ENCODE measurements at places on chromosomes 3 and 15.

DNA sequence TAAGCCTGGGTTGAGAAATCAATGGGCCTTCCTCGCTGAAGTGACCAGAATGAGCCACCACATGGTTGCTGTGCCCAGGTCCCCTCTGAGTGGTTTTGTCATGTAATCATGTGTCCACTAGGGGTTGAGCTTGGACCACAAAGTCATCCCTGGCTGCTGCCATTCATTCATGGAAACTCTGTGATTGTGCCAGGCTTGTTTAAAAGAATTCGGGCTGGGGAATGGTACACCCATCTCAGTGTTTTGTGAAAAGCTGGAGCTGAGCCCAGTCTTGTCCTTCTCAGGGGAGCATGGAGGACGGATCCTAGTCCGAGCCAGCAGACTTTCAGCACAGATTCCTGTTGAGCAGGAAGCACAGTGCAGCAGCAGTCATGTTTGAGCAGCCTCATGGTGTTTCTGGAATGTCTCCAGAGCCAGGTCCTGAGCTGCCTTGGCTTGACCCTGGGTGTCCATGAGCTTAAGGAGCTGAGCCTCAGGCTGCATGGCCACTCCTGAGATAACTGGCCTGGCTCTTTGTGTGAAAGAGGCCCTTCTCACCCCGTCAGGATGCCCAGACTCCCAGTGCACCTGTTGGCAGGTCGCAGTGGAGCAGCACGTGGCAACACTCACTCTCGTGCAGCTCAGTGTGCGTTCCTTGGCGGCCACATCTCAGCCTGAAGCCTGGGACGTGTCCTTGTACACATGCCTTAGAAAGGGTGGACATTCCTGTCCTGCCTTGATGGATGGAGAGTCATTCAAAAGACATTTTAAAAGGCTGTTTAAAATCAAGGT lies 260.3 kb upstream of the TPM1 start:
- no peaks in the 10 kb centered on the region for H3K36me3 ChIP-seq
- H3K4me3 ChIP-seq, result no peak overlapping the region
- no peak for DNase-seq
- H3K27ac ChIP-seq, result no peak overlapping the region

DNA sequence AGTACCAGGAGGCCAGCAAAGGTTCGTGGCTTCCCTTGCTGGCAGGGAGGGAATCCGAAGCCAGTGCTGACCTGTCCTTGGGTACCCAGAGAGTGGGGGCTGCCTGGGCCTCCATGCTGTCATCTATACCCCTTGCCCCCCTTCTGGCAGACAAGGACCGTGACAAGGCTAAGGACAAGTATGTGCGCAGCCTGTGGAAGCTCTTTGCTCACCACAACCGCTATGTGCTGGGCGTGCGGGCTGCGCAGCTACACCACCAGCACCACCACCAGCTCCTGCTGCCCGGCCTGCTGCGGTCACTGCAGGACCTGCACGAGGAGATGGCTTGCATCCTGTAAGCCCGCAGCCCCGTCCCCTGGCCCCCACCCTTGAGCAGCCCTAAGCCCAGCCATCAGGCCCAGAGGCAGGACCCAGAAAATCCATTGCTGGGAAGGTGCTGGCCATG lies 2.8 kb downstream of the FES start:
- H3K36me3 ChIP-seq, result no peaks in the 10 kb centered on the region
- no peak overlapping the region for H3K27ac ChIP-seq
- H3K4me3 ChIP-seq, result no peak overlapping the region
- no peaks in the 10 kb centered on the region for H3K27me3 ChIP-seq
- H3K4me1 ChIP-seq, result peaks cover 9% of the 10 kb centered on the region
- no peak for DNase-seq

DNA sequence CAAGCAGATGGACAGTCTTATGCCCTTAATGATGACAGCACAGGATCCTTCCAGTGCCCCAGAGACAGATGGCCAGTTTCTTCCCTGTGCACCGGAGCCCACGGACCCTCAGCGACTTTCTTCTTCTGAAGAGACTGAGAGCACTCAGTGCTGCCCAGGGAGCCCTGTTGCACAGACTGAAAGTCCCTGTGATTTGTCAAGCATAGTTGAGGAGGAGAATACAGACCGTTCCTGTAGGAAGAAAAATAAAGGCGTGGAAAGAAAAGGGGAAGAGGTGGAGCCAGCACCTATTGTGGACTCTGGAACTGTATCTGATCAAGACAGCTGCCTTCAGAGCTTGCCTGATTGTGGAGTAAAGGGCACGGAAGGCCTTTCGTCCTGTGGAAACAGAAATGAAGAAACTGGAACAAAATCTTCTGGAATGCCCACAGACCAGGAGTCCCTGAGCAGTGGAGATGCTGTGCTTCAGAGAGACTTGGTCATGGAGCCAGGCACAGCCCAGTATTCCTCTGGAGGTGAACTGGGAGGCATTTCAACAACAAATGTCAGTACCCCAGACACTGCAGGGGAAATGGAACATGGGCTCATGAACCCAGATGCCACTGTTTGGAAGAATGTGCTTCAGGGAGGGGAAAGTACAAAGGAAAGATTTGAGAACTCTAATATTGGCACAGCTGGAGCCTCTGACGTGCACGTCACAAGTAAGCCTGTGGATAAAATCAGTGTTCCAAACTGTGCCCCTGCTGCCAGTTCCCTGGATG lies 198.7 kb downstream of the AKAP13 start:
- no peak for DNase-seq
- no peak overlapping the region for H3K4me3 ChIP-seq
- peaks cover 43% of the 10 kb centered on the region for H3K4me1 ChIP-seq
- H3K27ac ChIP-seq, result no peak overlapping the region
- no peaks in the 10 kb centered on the region for H3K36me3 ChIP-seq

GRCh38 chr3:28191363-28191762 lies 50.1 kb upstream of the CMC1 start:
- no peak overlapping the region for H3K27ac ChIP-seq
- H3K36me3 ChIP-seq, result no peaks in the 10 kb centered on the region
- H3K4me3 ChIP-seq, result no peak overlapping the region

GRCh38 chr3:126311338-126311978 lies 45.8 kb downstream of the KLF15 start:
- no peak overlapping the region for H3K27ac ChIP-seq
- H3K4me1 ChIP-seq, result no peaks in the 10 kb centered on the region
- no peaks in the 10 kb centered on the region for H3K27me3 ChIP-seq
- H3K36me3 ChIP-seq, result no peaks in the 10 kb centered on the region
- no peak for DNase-seq
- H3K4me3 ChIP-seq, result no peak overlapping the region

DNA sequence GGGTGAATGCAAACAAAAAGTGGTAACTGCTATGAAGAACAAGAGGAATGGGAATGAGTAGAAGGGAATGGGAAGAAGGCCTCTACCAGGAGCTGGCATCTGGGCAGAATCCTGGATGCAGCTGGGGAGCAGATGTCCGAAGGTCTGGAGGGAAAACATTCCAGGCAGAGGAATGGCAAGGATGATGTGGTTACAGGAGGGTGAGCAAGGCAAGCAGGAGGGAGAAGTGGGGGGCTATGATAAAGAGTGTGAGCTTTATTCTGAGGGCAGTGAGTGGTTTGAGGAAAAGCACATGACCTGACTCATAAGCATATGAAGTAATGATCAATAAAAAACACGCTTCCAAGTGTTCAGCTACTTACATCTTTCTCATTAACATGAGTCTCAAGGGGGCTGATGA lies 17.1 kb downstream of the SKIC8 start:
- no peaks in the 10 kb centered on the region for H3K4me1 ChIP-seq
- H3K36me3 ChIP-seq, result peaks cover 19% of the 10 kb centered on the region
- H3K4me3 ChIP-seq, result no peak overlapping the region
- H3K27me3 ChIP-seq, result no peaks in the 10 kb centered on the region
- H3K27ac ChIP-seq, result no peak overlapping the region

DNA sequence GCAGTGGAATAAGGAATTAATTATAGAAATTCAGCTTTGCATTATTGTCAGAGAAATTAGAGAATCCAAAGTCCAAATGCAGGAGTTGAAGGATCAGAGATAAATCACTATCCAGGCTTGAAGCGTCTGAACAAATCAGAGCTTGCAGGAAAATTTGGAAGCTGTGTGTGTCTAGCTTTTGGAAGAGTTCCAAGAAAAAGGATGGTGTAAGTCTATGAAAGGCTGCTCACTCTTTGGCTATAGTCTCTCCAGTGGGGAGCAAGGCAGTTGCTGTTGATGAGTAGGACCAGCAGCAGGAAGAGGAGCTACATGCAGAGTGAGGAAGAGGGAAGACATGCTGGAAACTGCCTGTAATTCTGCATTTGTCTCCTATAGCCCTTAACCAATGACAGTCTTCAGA lies 464.3 kb upstream of the GRM7 start:
- no peak overlapping the region for H3K27ac ChIP-seq
- H3K27me3 ChIP-seq, result no peaks in the 10 kb centered on the region
- DNase-seq, result no peak
- H3K36me3 ChIP-seq, result no peaks in the 10 kb centered on the region
- no peak overlapping the region for H3K4me3 ChIP-seq
- H3K4me1 ChIP-seq, result no peaks in the 10 kb centered on the region

GRCh38 chr3:4162096-4162495 lies 141.1 kb upstream of the SETMAR start:
- no peak overlapping the region for H3K4me3 ChIP-seq
- H3K27ac ChIP-seq, result no peak overlapping the region
- no peaks in the 10 kb centered on the region for H3K4me1 ChIP-seq
- DNase-seq, result no peak

GRCh38 chr15:89341316-89342005 lies 6.8 kb upstream of the POLG start:
- H3K4me1 ChIP-seq, result no peaks in the 10 kb centered on the region
- H3K27ac ChIP-seq, result no peak overlapping the region
- H3K4me3 ChIP-seq, result no peak overlapping the region
- no peak for DNase-seq

- no peak overlapping the region for H3K4me3 ChIP-seq
- no peak overlapping the region for H3K27ac ChIP-seq
- no peaks in the 10 kb centered on the region for H3K27me3 ChIP-seq
- H3K36me3 ChIP-seq, result no peaks in the 10 kb centered on the region
- no peaks in the 10 kb centered on the region for H3K4me1 ChIP-seq
- no peak for DNase-seq
Measured at GRCh38 chr3:73604451-73604850, 20.3 kb downstream of the PDZRN3 start.

GRCh38 chr3:98519351-98519750 lies 3.4 kb downstream of the CLDND1 start:
- no peak for DNase-seq
- peaks cover 35% of the 10 kb centered on the region for H3K36me3 ChIP-seq
- peak overlapping the region; percentile 9 for H3K4me3 ChIP-seq
- H3K4me1 ChIP-seq, result peaks cover 41% of the 10 kb centered on the region

- no peaks in the 10 kb centered on the region for H3K27me3 ChIP-seq
- no peak for DNase-seq
- H3K27ac ChIP-seq, result no peak overlapping the region
- H3K4me3 ChIP-seq, result no peak overlapping the region
- H3K36me3 ChIP-seq, result no peaks in the 10 kb centered on the region
- H3K4me1 ChIP-seq, result no peaks in the 10 kb centered on the region
Measured at GRCh38 chr3:103167850-103168249, 733.0 kb downstream of the ZPLD1 start.

DNA sequence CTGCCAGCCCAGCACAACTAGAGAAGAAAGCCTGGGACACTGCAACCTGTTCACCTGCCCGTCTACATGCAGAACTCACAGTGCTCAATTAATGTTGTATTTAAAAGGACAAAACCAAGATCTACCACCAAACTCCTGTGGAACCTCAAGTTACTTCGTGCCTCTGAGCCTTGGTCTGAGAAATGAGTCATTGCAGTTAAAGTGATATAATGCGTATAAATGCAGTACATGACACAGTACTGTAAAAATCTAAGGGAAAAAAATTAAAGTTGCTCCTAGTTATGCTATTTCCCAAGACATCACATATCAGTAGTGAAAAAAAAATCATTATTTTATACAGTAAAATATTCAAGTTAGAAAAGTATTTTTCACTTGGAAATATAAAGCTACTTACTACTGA lies 138.9 kb downstream of the ZIC4 start:
- no peaks in the 10 kb centered on the region for H3K36me3 ChIP-seq
- H3K27ac ChIP-seq, result no peak overlapping the region

DNA sequence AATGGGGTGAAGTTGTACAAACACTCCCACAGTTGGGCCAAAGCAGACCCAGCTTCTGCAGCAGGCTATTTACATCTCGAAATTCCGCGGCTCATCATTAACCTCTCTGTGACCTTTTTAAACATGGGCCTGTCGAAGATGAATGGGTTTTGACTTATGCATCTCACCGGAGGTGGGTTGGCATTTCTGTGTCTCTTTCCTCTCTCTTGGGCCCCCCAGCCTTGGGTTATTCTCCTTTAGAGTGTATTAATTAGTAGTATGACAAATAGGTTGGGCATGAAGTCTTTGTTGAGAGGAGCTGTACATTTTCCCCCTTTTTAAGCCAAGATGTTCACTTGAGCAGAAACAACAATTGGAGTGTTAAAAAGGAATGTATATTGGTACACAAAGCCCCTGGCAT lies 9.8 kb downstream of the SMAD6 start:
- no peaks in the 10 kb centered on the region for H3K36me3 ChIP-seq
- no peaks in the 10 kb centered on the region for H3K4me1 ChIP-seq
- no peak for DNase-seq
- H3K27ac ChIP-seq, result no peak overlapping the region

GRCh38 chr15:81308260-81308659 lies 15.7 kb downstream of the STARD5 start:
- no peak overlapping the region for H3K27ac ChIP-seq
- no peaks in the 10 kb centered on the region for H3K27me3 ChIP-seq
- no peak overlapping the region for H3K4me3 ChIP-seq
- DNase-seq, result no peak

- no peaks in the 10 kb centered on the region for H3K36me3 ChIP-seq
- DNase-seq, result no peak
- no peaks in the 10 kb centered on the region for H3K27me3 ChIP-seq
- H3K4me1 ChIP-seq, result no peaks in the 10 kb centered on the region
Measured at GRCh38 chr3:186002884-186003472, 65.2 kb upstream of the TRA2B start.

- H3K27me3 ChIP-seq, result no peaks in the 10 kb centered on the region
- H3K27ac ChIP-seq, result no peak overlapping the region
- H3K4me1 ChIP-seq, result no peaks in the 10 kb centered on the region
- no peaks in the 10 kb centered on the region for H3K36me3 ChIP-seq
- no peak for DNase-seq
Measured at GRCh38 chr15:35448294-35448693, 97.7 kb downstream of the DPH6 start.

- no peak for DNase-seq
- H3K27ac ChIP-seq, result peak overlapping the region; percentile 91
- H3K4me3 ChIP-seq, result peak overlapping the region; percentile 71
- H3K27me3 ChIP-seq, result no peaks in the 10 kb centered on the region
- H3K36me3 ChIP-seq, result no peaks in the 10 kb centered on the region
Measured at GRCh38 chr3:115784739-115785536, 161.6 kb downstream of the GAP43 start.

GRCh38 chr3:194139071-194139813 lies 3.3 kb downstream of the HES1 start:
- H3K36me3 ChIP-seq, result no peaks in the 10 kb centered on the region
- no peak for DNase-seq
- no peak overlapping the region for H3K4me3 ChIP-seq
- peaks cover 13% of the 10 kb centered on the region for H3K27me3 ChIP-seq
- peak overlapping the region; percentile 48 for H3K27ac ChIP-seq

GRCh38 chr3:51798411-51798963 lies 19.4 kb upstream of the IQCF6 start:
- no peak overlapping the region for H3K27ac ChIP-seq
- H3K4me1 ChIP-seq, result no peaks in the 10 kb centered on the region
- DNase-seq, result no peak
- no peaks in the 10 kb centered on the region for H3K36me3 ChIP-seq
- H3K27me3 ChIP-seq, result no peaks in the 10 kb centered on the region
